D721Med (cell line): ENCODE measurements at places on chromosomes 13 and 19.

- peak; percentile 24 for DNase-seq
Observed at GRCh38 chr13:19927117-19927748, 31.3 kb upstream of the ZMYM2 start.

GRCh38 chr13:97076898-97077297 lies 82.6 kb upstream of the OXGR1 start:
- no peak for DNase-seq

DNA sequence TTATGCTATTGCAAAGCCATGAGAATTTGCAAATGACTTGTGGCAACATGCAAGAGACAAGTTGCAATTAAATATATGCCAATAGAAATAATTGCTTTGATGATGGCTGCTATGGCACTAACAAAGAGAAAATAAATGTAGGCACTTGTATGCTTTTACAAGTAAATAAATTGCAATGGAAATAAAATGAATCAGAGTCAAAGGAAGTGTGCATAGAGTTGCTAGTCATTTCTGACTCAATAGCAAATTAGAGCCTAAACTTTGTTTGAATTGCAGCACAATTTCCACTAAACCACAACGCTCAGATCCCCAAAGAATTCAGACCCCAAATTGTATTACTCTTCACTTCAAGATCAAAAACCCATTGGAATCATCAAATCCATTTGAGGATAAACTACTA lies 792.1 kb upstream of the ARGLU1 start:
- no peak for DNase-seq

DNA sequence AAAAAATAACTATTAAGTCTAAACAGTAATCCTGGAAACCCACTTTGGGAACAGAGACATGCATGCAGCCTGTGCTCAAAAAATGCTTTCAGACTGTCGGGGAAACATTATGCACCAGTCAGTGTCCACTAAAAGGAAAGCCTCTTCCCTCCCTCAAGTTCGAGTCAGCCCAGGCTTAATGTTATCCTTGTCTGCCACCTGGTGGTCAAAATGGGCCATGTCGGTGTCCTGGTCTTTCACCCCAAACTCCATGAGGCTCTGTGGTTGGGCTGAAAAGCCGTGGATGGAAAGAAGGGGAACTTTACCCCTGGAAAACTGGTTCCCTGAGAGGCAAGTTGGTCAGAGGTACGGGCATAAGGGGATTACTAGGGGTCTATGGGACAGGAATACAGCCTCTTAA lies 88.4 kb upstream of the ZNF492 start:
- DNase-seq, result peak; percentile 29

DNA sequence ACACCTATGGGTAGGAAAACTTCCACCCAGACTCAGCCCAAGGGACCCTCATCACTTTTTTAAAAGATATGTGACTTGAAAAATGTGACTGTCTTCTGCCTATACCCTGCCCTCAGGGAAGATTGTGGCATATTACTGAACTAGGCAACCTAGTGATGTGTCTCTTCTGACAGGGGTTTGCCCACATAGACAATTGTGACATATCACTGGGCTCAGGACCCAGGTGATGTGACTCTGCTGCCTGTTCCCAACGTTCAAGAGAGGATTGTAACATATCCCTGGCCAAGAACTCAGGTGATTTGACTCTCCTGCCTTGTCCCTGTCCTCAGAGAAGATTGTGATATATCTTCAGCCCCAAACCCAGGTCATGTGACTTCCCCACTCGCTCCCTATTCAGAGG lies 86.3 kb upstream of the ZNF43 start:
- DNase-seq, result no peak

DNA sequence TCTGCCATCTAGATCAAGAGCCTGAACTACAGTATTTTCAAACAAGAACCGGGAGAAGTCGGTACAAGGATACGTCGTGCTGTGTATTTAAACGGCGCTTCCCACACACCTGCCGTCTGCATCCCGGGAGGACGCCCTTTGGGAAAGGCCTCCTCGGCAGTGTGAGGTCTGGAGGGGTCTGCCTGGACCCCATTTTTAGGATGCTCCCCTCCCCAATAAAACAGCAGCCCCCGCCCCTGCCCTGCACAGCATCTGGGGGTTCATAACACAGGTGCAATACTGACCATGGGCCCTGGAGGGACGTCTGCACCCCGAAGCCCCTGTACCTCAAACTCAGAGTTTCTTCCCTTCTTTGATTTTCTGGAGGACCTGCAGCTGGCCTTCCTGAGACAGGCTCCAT lies 4.1 kb upstream of the C13orf46 start:
- DNase-seq, result no peak

- DNase-seq, result no peak
Observed at GRCh38 chr19:32131005-32131404, 214.4 kb upstream of the ZNF507 start.

- no peak for DNase-seq
Observed at GRCh38 chr13:105991622-105992277, 543.7 kb downstream of the EFNB2 start.

GRCh38 chr19:16714702-16715287 lies 4.9 kb upstream of the NWD1 start:
- no peak for DNase-seq

DNA sequence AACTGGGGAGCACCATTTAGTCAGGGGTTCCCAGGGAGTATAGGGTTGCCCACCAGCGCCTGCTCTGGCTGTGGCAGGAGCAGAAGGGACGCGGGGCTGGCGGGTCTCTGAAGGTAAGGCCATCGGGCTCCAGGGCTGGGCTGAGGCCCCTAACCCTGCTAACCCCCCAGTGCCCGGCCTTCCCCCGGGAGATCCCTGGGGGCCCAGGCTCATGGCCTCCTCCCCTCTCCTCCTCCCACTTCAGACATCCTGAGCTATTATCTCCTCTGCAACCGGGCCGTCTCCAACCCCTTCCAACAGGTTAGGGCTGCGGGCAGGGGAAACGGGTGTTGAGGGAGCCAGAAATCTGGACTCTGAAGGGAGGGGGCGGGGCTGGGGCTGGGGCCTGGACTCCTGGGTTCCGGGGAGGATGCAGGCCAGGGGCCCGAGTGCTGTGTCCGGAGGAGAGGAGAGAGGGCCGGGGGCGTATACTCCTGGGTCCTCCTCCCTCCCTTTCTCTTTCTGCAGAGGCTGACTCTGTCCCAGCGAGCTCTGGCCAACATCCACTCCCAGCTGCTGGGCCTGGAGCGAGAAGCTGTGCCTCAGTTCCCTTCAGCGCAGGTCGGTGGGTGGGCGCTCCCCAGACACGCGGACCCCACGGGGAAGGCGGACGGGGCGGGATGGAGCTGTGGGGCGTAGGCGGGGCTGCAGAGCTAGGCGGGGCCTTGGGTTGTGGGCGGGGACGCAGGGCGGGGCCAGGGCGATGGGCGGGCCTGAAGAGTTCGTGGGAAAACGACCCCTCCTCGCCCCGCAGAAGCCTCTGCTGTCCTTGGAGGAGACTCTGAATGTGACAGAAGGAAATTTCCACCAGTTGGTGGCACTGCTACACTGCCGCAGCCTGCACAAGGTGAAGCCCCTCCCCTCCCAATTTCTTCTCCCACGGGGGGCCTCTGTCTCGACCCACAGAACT lies 15.3 kb downstream of the TTYH1 start:
- peak; percentile 77 for DNase-seq

DNA sequence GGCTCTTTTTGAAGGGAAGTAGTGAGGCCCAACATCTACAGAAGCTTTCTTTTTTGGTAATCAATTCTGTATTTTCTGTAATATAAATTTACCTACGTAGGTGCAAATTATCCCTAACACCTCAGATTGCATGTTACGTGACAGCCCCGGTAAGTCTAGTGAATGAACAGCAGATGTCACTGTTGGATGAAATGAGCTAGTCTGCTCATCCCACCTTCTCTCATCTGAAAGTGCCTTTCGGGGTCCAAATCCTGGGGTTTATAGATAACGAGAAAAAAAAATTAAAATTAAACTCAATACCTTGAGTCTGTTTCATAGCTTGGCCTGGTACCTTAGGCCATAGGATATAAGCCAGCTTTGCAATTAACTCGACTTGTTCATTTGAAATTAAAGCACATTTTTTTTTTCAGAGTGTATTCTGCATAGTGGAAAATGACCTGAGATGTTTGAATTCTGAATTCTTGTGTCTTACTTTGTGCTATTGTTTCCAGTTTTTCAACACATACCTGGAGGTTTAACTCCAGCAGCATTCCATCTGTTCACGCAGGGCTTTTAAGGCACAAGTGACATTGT lies 548.2 kb downstream of the GPC5 start:
- peak; percentile 47 for DNase-seq

GRCh38 chr13:33251131-33251661 lies 34.4 kb downstream of the STARD13 start:
- DNase-seq, result no peak

- DNase-seq, result no peak
Observed at GRCh38 chr13:46739447-46740098, 57.4 kb downstream of the ESD start.

- DNase-seq, result no peak
Observed at GRCh38 chr13:30851697-30852096, 54.4 kb upstream of the MEDAG start.

- DNase-seq, result no peak
Observed at GRCh38 chr19:18670312-18670711, 13.2 kb upstream of the CRTC1 start.

- DNase-seq, result no peak
Observed at GRCh38 chr13:44142941-44143665, 230.5 kb upstream of the SERP2 start.

- DNase-seq, result no peak
Observed at GRCh38 chr13:21025539-21025938, 35.8 kb downstream of the LATS2 start.

DNA sequence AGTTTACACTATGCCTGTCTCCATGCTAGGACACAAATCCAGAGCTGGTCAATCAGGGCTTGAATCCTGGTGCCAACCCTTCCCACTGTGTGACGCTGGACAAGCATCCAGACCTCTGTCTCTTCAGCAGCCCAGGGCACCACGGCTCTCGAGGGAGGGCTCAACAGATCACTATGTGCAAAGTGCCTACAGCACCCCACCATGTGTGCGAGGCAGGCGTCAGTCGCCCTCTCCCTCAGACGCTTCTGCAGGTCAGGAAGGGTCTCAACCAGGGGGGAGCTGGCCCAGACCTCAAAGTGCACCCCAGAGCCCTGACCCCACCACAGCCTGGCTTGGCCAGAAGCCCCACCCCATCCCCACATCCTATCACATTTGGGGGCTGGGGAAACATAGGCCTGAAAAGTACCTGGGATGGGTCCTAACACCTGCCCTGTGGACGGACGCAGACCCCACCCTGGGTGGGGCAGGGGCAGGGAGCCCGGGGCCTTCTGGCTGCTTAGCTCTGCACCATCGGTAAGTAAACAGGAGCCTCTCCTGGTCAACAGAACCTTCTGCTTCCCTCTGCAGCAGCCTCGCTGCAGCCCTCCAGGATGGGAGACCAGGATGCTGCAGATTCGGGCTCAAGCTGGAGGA lies 2.9 kb upstream of the C2CD4C start:
- no peak for DNase-seq

DNA sequence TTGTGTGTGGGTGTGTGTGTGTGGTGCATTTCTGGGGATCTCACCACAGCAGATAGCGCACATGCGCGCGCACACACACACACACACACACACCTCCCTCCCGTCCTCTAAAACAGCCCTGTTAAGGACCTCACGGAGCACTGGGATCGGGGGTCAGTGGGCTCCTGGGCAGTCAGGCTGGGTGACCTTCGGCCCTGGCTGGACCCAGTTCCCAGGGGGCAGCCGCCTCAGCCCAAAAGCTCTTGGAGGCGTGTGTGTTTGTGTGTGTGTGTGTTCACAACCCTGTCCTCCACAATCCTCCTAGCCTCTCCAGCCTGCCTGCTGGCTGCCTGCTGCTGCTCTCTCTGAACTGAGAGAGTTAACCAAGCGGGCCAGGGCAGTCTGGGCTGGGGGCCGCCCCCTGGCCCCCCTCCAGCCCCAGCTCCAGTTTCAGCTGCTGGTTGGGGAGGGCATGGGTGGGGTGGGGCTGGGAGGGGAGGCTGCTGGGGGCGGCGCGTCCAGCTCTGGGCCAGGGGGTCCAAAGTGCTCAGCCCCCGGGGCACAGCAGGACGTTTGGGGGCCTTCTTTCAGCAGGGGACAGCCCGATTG lies at the start of gene FXYD1:
TSS of gene FXYD1 (plus strand) at position 520 of the 588 bp plus-strand sequence. CDS start 1,256 bp downstream, outside the sequence.
- no peak for DNase-seq

GRCh38 chr13:102940143-102940542 lies 94.3 kb downstream of the ERCC5 start:
- DNase-seq, result no peak

GRCh38 chr13:62205273-62205672 lies 789.6 kb upstream of the PCDH20 start:
- no peak for DNase-seq

- no peak for DNase-seq
Observed at GRCh38 chr19:28556371-28556770, 656.6 kb downstream of the UQCRFS1 start.

DNA sequence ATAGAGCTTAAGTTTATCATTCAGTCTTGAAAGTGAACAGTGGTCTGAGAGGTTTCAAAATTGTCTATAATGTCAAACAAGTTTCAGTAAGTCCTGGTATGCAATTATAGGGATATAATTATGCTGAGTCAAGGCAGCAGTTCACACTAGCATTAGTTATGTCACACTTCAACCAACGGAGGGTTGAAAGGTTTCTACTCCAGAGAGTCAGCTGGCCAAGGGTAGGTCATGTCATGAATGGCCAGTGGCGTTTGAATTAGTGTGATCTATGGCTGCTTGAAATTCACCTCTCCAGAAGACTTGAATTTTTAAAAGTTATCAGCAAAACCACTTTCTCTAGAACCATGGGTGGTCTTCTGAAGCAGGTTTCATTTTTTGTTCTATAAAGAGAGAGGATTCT lies 108.6 kb downstream of the TNFRSF19 start:
- no peak for DNase-seq

- DNase-seq, result no peak
Observed at GRCh38 chr13:65857942-65858565, 1372.1 kb downstream of the PCDH9 start.

DNA sequence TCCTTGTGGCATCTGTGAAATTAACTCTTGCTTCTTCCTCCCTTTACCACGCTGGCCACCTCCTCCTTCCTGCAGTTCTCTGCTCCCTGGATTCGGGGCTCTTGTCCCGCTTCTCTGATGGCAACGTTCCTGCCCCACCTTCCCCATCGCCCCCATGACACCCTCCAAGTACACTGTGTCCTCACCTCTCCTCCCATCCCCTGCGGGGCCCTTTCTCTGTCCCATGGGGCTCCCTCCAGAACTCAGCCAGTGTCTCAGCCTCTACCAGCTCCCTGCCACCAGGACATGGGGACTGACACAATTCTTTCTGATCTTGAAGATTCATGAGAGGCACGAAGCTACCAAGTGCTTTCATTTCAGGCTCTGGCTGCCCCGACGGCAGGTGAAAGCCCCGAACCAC lies 9.1 kb downstream of the CARS2 start:
- DNase-seq, result no peak

DNA sequence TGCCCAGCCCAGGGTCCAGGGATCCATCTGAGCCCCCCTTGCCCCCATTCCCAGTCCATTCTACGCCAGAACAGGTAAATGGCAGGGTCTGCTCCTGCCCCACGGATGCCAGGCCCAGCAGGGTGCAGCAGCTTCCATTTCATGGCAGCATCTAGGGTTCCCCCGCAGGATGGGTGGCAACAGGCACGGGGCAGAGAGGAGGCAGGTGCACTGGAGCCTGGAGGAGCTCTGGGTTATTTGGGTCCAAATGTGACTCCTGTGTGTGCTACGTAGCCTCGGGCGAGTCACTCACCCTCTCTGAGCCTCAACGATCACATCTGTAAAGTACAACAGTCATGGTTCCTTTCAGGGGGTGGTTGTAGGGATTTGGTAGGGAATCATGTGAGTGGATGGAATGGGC lies 27.4 kb downstream of the IL12RB1 start:
- no peak for DNase-seq
